ENCODE measurements at places on chromosomes 11 and 22.

DNA sequence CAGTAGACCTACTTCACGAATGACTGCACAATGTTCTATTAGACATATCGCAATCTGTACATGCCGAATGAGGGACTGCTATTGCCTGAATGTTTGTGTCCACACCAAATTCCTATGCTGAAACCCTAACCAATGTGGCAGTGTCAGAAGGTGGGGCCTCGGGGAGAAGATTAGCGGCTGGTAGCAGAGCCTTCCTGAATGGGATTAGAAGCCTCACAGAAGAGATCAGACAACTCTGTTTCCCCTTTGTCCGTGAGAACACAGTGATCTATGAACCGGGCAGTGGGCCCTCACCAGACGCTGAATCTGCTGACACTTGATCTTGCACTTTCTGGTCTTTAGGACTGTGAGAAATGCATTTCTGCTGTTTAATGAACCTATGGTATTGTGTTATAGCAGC is 33.1 kb downstream of the LRFN4 start:
- DNase-seq, result no peak

- no peak for DNase-seq
Measured at GRCh38 chr11:2767801-2768200, 68.0 kb upstream of the KCNQ1OT1 start.

GRCh38 chr11:121539000-121539399 is 86.2 kb upstream of the SORL1-AS1 start:
- no peak for DNase-seq

- DNase-seq, result no peak
Measured at GRCh38 chr11:11706028-11706427, 84.2 kb upstream of the GALNT18 start.

DNA sequence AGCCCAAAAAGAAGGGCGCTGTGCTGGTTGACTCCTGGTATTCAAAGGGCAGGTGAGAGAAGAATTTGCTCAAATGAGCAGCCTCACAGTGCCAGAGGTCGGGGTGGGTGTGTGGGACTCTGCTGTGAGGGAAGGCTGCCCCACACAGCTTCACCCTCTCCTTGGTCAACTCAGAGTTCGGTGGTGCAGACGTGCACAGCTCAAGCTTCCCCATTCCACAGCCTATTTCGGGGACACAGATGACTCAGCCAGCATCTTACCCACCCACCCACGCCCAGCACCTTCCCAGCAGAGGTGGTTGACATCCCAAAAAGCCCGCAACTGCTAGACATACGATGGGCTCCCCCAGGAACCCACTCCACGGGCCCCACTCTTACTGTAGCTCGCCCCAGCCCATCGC is 46.5 kb upstream of the CCND1 start:
- DNase-seq, result no peak

- peak; percentile 81 for DNase-seq
Measured at GRCh38 chr11:34501500-34501899, 12.1 kb downstream of the ELF5 start.

DNA sequence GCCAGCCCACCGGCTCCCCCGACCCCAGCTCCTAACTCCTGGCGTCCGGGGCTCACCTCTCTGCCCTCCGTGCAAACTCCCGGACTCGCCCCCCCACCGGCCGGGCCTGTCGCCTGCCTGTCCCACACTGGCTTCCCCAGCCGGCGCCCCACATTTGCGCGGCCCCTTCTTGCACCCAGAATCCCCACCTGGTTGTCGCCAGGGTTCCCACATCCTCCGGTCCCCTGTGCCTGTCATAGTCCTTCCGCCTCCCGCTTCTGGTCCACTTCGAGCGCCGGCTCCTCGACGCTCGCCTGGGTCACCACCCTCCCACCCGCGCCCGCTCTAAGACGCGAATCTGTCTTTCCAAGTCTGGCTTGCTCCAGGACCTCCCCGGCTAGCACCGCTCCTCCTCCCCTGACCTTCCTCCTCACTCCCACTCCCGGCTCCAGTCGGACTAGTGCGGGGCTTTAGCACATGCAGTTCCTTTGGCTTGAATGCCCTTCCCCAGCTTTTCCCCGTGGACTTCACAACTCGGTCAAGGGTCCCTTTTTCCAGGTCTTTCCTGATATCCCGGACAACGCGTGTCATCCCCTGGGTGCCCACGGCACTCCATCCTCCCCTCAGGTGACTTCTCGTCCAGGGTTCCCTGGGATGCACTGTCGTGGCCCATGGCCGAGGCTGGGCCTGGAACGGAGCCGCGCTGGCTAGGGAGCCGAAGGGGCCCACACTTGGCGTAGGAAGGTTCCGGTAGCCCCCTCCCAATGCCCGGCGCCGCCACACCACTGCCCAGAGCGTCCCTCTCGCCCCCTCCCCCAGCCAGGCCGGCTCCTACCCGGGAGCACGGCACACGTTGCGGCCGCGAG is 635 bp downstream of the SCARF2 start:
- no peak for DNase-seq

- DNase-seq, result no peak
Measured at GRCh38 chr11:6124245-6124644, 16.8 kb downstream of the OR56B4 start.

GRCh38 chr22:38921120-38921519 is 36.3 kb upstream of the APOBEC3A start:
- DNase-seq, result no peak

DNA sequence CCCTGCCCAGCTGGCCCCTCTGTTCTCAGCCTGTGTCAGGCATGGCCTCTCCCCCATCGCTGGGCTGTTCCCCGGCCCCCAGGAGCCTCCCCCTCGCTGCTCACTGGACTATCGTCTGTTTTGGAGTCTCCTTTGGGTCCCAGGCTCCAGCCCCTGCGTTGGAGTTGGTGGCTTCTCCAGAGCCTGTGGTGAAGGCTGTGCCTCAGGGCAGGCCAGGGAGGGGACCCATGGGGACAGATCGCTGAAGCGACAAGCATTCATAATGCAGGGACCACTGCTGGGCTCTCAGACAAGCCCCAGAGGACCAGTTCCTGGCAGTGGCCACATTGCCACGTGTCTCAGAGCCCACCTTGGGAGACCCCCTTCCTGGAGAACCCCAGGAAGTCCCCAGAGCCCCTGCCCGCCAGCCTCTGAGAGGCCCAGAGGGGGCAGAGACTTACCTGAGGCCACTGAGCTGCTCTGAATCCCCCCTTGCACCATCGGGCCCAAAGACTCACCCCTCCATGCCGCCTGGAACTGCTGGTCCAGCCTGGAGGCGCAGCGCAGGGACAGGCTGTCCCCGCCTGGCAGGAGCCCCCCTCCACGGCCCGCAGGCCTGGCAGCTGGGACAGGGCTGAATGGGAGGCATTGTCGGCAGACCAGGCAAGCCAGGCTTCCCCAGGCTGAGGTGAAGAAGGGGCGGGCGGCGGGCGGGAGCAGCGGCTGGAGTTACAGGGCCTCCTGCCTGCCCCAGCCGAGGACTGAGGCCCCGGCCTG is at the start of gene CHADL:
Gene CHADL (minus strand): TSS at position 555 of the 756 bp plus-strand sequence. CDS start 50 bp downstream, at position 505.
- no peak for DNase-seq

GRCh38 chr22:39275814-39276439 is 31.1 kb upstream of the PDGFB start:
- no peak for DNase-seq

GRCh38 chr22:45180146-45180679 is 16.5 kb downstream of the NUP50 start:
- no peak for DNase-seq

- no peak for DNase-seq
Measured at GRCh38 chr11:71339396-71339881, 87.1 kb upstream of the SHANK2 start.

- no peak for DNase-seq
Measured at GRCh38 chr22:21445437-21446127, 21.6 kb upstream of the TMEM191C start.

DNA sequence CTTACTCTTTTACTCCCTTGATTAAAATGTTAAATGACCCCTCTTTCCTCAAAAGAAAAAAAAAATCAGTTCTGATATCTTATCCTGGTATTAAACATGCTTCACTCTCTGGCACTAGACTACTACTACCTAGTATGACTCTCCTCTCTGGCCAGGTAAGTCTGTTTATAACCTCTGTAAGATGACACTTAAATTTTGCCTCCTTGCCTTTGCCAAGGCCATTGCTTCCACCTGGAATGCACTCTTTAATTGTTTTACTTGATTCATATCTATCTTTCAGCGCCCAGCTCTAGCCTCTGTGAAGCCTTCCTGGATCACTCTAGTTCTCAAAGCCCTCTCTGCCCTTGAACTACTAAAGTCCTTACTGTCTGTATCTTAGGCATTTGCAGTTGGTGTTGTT is 170.4 kb downstream of the ETS1 start:
- no peak for DNase-seq

- no peak for DNase-seq
Measured at GRCh38 chr11:75593286-75593915, 31.3 kb downstream of the SERPINH1 start.

DNA sequence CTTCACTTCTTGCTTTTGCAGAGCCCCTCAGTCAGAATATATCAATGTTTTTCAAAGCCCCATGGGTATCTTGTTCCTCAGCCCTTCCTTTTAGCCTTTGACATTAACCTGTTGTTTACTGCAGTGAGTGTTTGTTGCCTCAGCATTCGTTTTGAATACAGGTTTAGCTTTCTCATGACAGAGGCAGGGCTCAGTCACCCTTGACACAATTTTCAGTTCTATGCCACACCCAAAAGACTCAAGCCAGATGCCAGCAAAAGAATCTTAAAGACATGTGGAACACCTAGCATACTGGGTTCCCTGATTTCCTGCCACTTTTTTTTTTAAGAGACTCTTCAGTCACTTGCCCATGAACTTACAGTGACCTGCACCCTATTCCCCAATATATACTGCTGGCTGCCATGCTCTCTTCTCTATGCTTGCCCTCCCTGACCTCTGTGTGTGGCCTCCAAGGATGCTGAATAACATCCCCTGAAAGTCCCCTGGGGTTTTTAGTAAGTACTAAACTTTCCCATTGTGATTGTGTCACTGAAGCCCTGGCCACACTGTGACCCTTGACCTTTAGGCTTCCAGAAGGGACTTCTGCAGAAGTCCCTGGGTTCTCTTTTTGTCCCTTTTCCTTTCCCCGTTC is 1225.5 kb downstream of the TBC1D22A start:
- DNase-seq, result no peak

GRCh38 chr11:8168485-8169257 is at the start of gene RIC3:
Gene RIC3 (minus strand): TSS chr11:8169025. CDS start chr11:8168989, 36 bp downstream.
- DNase-seq, result no peak

- peak; percentile 36 for DNase-seq
Measured at GRCh38 chr22:26606611-26607010, 11.2 kb downstream of the CRYBB1 start.

- no peak for DNase-seq
Measured at GRCh38 chr11:78731027-78731426, 156.4 kb upstream of the NARS2 start.

DNA sequence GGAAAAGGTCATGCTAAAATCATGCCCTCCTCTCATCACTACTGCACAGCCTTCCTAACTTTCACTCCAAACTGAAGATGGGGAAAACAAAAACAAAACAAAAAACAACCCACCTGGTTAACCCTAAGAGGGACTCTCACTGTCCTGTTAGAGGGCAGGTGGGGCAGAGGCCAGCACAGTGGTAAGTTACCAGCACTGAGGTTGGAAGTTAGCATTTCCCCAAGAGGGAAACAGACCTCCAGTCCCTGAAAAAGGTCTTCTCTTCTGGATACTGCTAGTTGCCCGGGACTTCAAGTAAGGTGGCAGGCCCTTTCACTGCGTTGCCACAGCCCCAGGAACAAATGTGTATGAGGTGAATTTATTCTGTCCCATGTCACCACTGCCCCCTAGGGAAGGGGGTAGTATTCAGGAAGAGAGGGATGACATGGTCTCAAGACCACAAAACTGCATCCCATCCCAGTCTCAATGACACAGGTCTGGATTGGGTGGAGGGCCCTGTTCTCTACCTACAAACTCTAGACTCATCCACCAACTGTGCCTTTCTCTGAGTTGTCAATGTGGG is 792 bp upstream of the ADAMTS8 start:
- DNase-seq, result no peak

DNA sequence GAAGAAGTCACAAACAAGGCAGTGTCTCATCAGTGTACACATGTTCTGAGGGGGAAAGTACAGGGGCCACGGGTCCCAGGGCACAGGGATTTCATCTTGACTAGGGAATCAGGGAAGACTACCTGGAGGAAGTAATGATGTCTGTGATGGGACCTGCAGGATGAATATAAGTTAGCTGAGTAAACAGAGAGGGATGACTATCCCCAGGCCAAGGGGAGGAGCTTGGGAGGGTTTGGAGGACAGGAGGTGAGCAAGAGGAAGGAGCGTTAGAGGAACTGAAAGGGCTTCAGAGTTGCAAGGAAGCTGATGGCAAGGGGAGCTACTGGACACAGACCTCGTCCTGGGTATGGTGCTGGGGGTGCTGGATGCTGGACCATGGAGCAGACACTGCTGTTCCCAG is 56.4 kb downstream of the TRAF6 start:
- DNase-seq, result no peak

DNA sequence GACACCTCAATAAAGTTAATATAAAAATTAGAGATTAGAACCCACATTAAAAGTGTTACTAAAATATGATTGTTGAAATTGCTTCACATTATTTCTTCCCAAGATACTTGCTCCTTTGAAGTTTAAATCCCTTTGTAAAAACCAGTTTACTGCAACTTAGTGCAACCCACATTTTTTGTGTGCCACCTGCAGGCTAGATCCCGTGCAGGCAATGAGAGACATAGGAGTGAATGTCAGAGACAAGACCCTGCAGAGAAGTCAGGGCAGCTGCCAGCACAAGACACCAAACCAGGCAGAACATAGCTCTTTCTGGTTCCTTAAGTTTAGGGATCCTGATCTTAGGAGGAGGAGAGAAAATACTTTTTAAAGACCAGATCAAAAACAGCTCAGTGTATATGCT is 142.8 kb upstream of the MTNR1B start:
- no peak for DNase-seq

- no peak for DNase-seq
Measured at GRCh38 chr11:77201991-77202841, 74.2 kb downstream of the MYO7A start.

DNA sequence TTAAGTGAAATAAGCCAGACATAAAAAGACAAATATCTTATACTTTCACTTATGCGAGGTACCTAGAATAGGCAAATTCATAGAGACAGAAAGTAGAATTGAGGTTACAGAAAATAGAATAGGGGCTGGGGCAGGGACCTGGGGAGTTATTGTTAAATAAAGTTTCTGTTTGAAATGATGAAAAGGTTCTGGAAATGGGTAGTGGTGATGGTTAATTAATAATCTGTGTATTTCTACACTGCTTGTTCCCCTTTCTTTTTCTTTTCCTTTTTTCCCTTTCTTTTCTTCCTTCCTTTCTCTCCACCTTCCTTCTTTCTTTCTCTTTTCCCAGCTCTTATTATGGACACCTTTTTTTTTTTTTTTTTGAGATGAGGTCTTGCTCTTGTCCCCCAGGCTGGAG is 2.8 kb downstream of the NAALADL1 start:
- no peak for DNase-seq

DNA sequence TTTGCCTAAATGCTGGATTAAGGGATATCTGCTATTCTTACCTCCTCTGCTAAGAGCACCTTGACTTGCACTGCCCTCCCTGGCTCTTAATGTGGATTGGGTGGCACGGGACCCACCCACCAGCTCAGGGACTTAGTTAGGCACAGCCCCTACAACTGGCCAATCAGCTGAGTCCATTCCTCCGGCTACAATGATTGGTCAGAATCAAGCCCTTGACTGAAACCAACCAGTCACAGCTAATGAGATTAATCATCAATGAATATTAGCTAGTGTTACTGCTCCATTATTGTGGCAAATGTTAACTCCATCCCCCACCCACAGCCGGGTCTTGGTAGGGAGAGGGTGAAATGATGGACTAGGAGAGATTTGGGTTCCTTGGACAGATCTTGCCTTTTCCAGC is 328.0 kb downstream of the MN1 start:
- no peak for DNase-seq

- DNase-seq, result peak; percentile 52
Measured at GRCh38 chr11:12008790-12009616, 577 bp upstream of the DKK3 start.
